ENCODE measurements at places on chromosomes 5 and 9.

- DNase-seq: no peak
Measured at GRCh38 chr5:149160291-149160787, 19.0 kb downstream of the ABLIM3 start.

DNA sequence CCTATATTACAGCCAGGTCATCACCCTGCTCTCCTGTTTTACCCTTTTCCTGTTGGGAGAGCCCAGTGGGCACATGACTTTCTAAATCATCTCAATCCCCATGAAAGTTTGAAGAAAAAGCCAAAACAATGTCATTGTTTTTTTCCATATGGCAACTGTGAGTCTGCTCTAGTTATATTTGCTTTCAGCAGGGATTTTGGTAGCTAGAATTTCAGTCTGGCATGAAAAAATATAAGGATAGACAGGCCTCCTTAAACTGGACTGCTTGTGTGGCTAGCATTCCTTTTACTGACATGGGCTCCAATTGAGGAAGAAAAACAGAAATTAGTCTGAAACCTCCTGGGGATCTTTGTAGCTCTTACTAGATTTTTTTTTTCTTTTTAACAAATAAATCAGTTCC is 25.6 kb downstream of the MOCS2 start:
- DNase-seq: no peak

GRCh38 chr5:150675069-150675468 is 14.0 kb downstream of the MYOZ3 start:
- no peak for DNase-seq

- DNase-seq: no peak
Measured at GRCh38 chr5:139181835-139182452, 16.2 kb downstream of the SIL1 start.
